ENCODE measurements at places on chromosomes 11 and 22. TPM values are rescaled to one million over a fixed set of nuclear protein-coding genes. Genes with fewer than 3 reads are reported as not detected.

GRCh38 chr11:121393855-121394254 lies 58.3 kb upstream of the SORL1 start:
- no peaks in the 10 kb centered on the region for H3K4me1 ChIP-seq
- no peaks in the 10 kb centered on the region for H3K27me3 ChIP-seq
- H3K27ac ChIP-seq, result no peak overlapping the region
- no peak overlapping the region for H3K4me3 ChIP-seq
- no peaks in the 10 kb centered on the region for H3K36me3 ChIP-seq

GRCh38 chr11:63937713-63938478 lies 906 bp upstream of the NAA40 start:
- H3K4me3 ChIP-seq, result peak overlapping the region; percentile 58
- H3K27ac ChIP-seq, result peak overlapping the region; percentile 23
- H3K36me3 ChIP-seq, result no peaks in the 10 kb centered on the region
- H3K4me1 ChIP-seq, result no peaks in the 10 kb centered on the region
- no peaks in the 10 kb centered on the region for H3K27me3 ChIP-seq

LRRC10B gene
- total RNA-seq, result 1.3 TPM

FOLR2 gene
- 4.5 TPM for total RNA-seq

GRCh38 chr22:45553351-45554039 lies 50.8 kb downstream of the FBLN1 start:
- no peaks in the 10 kb centered on the region for H3K36me3 ChIP-seq
- peak overlapping the region; percentile 37 for H3K27ac ChIP-seq
- DNase-seq, result peak; percentile 76

GRCh38 chr11:97740801-97741151 lies 1280.0 kb upstream of the CNTN5 start:
- no peaks in the 10 kb centered on the region for H3K4me1 ChIP-seq
- H3K4me3 ChIP-seq, result no peak overlapping the region
- no peaks in the 10 kb centered on the region for H3K27me3 ChIP-seq
- no peak overlapping the region for H3K27ac ChIP-seq
- no peaks in the 10 kb centered on the region for H3K36me3 ChIP-seq

GRCh38 chr22:43996170-43996980 lies 27.7 kb upstream of the PARVB start:
- H3K27ac ChIP-seq, result no peak overlapping the region
- no peaks in the 10 kb centered on the region for H3K27me3 ChIP-seq
- H3K4me1 ChIP-seq, result no peaks in the 10 kb centered on the region
- H3K4me3 ChIP-seq, result no peak overlapping the region
- DNase-seq, result peak; percentile 46
- H3K36me3 ChIP-seq, result peaks cover 4% of the 10 kb centered on the region

DNA sequence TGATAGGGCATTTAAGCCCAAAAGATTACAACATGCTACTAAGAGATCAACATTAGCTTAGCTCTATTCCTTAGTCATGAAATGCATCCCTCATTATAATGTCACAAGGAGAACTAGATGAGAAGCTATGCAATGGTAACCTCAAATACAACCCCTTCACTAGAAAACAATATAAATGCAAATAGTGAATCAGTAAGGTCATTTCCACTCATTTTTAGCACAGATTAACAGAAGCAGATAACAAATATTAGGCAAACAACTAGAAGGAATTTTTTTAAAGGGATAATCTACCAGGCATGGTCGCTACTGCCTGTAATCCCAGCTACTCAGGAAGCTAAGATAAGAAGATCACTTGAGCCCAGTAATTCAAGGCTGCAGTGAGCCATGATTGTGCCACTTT lies 28.2 kb downstream of the SIK3 start:
- no peaks in the 10 kb centered on the region for H3K36me3 ChIP-seq
- DNase-seq, result no peak
- H3K27ac ChIP-seq, result no peak overlapping the region
- no peaks in the 10 kb centered on the region for H3K27me3 ChIP-seq
- H3K4me1 ChIP-seq, result peaks cover 10% of the 10 kb centered on the region
